ENCODE measurements at places on chromosomes 16 and 17.

DNA sequence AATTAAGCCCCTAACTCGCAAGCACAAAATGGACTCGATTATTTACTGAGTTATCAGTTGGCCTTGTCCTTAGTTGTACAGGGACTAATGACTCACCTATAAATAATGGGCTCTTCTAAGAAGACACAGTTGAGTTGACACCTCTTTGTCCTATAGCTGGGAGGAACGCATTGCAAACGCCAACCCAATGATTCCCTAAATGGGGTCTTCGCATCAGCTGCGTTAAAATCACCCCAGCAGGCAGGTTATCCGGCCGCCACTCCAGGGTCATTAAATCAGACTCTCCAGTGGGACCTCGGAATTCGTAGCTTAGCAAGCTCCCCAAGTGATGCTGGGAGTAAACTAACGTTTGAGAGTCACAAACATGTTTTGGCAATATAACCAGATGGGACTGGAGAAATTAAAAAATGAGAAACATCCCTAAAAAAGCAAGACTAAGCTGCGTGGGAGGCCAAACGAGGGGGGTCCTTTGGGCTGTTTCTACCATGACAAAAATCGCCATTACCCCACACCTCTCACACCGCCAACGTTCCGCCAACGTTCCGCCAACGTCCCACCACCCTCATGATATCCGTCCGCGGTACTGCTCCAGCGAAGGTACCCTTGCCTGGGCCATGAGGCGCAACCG, 932 bp upstream of the NFE2L1 start:
- DNase-seq, result no peak

DNA sequence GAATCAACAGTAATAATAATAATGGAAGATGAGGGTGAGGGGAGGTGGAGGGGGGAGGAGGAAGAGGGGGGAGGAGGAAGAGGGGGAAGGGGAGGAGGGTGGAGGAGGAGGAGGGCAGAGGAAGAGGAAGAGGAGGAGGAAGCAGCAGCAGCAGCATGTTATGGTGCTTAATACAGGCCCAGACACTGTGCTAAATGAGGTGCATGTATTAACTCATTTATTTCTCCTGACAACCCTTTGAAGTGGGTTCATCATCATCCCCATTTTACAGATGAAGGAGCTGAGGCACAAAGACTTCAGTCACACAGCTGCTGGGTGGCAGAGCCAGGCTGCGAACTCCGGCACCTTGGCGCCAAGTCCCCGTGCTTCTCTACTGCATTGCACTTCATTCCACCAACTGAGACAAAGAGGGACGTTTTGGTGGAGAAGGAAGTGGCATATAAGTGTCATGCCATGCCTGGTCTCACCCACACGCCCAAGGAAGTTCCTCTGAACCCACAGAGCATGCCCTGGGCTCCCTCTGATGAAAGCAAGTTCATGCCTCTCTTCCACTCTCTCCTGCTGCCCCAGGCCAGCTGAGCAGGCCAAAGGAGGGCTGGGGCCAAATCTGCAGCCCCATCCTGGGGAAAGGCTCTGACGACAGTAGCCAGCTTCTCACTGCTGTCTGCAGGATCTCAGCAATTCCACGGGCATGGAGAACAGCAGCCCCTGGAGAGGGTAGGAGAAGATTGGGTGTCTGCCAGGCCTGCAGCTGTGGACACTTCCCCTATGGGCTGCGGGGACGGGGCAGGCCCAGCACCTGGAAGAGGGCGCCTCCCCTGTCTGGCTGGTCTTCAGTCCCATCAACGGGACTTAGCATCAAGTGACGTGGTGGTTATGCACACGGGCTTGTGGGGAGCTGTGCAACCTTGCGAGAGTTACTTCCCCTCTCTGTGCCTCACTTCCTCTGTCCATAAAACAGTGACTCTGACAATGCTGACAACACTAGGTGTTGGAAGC, 21.8 kb downstream of the XYLT1 start:
- peak; percentile 71 for DNase-seq

DNA sequence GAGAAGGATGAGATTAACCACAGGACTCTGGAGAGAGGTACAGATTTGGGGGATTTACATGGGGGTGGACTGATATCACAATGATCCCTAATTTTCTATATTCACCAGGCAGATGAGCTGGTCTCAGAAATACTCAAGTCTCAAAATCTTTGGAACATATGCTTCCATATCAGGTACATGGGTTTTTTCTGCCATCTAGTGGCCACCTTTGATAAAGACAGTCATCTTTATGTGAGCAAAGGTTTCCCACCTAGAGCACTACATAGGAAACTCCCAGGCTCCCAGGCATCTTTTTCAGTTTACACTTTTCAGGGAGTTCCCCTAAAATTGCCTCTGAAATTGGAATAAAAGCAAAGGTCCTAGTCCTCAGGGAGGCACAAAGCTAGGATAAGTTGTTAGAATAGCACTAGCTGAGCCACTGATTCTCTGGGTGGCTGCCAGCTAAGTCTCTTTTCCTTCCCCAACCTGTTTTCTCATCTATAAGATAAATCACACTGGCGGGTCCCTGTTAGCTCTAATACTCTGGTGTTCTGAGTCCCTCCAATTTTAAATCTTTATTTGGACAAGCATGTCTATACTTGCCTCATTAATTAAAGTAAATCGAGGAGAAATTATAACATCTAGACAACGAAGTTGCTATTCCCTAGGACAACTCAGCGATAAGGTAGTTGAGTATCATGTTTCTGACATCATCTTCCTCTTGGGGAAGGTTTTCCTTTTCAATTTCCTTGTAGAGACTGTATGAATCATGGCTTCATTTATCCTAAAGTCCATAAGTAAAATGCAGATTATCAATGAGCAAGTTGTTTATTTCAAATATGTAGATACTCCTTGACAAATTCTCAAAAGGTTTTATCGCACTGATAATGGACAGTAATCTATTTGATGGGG, 19.0 kb upstream of the MON1B start:
- DNase-seq, result peak; percentile 27

GRCh38 chr17:75289832-75290337, 652 bp upstream of the SLC25A19 start:
- DNase-seq, result peak; percentile 86

DNA sequence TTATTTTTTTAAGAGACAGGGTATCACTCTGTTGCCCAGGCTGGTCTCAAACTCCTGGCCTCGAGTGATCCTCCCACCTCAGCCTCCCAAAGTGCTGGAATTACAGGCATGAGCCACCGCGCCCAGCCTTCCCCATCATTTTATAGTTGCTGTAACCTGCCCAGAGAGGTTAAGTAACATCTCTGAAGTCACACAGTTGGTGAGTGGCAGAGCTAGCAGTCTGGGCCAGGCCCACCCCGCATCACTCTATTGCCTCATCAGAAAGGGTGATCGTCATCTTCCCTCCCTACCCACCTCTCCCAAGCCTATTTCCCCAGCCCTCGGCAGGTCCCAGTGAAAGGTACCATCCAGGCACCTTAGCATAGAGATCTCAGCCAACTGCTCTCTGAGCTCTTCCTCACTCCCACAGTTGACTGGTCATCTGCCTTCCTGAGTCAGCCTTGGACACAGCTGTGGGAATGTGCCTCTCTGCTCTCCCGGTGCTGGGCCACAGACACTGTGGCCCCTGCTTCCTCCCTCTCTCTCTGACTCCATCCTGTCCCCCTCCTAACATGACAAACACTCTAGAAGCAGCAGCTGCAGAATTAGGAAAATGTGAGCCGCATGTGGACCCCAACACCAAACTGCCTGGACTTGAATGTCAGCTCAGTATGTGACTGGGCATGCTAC, 57.1 kb downstream of the SCNN1B start:
- no peak for DNase-seq

DNA sequence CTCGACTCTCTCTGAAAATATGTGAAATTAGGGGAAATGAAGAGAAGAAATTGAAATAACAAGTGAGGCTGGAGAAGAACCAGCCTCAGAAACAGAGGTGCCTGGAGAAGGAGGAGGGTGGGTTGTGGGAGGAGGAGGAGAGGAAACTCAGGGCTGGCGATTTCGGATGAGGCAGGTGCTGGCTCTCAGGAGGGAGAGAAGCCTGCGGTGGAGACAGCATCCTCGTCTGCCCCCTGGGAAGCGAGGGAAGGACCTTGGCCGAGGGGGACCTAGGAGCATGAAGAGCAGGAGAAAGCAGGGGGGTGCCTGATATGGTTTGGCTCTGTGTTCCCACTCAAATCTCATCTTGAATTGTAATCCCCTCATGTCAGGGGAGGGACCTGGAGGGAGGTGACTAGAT, 264.7 kb upstream of the TNRC6C start:
- no peak for DNase-seq

DNA sequence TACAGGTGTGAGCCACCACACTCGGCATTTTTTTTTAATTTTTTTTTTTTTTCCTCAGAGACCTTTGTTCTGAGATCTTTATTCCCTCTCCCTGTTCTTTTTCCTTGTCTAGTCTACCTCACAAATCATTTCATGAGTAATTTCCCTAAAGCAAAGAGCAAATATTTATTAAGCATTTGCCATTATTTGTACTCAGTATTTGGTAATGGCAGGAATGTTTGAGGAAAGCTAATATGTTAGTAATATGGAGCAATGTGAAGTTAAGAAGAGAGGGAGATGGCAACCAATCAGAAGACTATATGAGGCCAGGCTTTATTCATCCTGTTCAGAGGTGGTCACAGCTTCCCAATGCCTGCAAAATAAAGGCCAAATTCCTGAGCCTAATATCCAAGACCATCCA, 13.3 kb downstream of the CENPV start:
- no peak for DNase-seq

- DNase-seq, result no peak
These were observed 94.0 kb downstream of the CACNG1 start for GRCh38 chr17:67138392-67138791.

DNA sequence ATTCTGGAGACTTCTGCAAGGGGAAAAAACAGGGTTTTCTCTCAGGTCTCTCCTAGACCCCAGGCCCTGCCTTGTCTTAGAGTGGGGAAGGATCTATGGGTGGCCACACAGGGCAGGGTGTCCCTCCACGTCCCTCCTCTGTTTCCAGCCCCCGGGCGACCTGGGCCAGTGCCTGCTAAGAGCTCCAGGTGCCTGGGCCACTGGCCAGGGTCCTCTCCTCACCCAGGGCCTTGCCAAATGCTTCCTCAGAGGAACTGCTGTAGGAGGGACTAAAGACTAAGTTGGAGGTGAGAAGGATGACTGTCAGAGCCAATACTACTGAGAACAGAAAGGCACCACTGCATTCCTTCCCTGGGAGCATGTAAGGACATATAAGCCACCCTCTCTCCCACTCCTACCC, 11.4 kb downstream of the NOS2 start:
- DNase-seq, result no peak

GRCh38 chr16:683396-684070, 601 bp downstream of the JMJD8 start:
- DNase-seq, result peak; percentile 41

DNA sequence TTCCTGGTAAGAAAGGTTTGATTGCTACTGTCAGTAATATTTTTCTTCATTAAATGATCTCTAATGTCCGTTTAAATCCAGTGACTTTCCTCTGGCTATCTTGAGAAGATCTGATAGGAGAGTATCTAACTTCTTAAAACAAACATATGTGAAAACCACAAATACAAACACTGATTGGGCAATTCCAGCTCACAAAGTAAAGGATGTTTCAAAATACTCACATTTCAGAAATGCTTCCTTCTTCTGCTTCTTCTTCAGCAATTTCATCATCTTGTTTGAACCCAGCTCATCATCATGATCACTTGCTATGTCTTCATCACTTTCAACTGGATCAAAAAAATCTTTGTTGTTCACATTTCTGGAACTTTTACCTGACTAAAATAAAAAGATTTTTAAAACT, 64.3 kb upstream of the RBL2 start:
- no peak for DNase-seq

- no peak for DNase-seq
These were observed 5.2 kb upstream of the CDH8 start for GRCh38 chr16:62041401-62041800.

DNA sequence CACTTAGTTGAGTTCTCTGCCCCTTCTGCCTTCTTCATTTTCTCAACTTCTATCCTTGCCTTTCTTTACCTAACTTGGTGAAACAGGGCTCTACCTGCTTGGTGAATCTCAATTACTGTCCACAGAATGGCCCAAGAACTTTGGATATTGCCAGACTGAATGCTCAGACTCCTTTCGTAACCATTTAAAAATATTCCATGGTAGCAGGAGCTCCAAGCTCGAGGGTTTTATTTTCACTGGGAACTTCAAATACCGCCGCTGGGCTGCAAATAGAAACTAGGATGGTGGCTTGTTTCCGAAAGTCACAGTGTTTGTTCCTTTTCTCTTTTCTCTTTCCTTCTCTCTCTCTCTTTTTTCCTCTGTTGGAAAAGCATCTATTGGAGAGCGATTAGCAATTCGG, 13.2 kb downstream of the TMEM100 start:
- DNase-seq, result no peak

DNA sequence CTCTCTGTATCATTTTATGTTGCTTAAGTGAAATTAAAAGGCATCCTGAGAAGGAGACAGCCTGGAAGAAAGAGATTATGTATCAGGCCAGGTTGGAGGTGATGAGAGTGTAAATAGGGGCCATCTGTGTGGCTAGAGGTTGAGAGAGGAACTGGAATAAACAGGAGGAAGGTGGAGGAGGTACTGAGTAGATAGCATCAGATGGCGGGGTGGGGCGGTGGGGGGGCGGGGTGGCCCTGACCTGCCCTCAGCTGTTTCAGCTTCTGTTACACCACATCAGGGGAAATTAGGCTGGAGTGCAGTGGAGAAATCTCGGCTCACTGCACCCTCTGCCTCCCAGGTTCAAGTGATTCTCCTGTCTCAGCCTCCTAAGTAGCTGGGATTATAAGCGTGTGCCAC, 6.9 kb upstream of the KCNG4 start:
- DNase-seq, result no peak

DNA sequence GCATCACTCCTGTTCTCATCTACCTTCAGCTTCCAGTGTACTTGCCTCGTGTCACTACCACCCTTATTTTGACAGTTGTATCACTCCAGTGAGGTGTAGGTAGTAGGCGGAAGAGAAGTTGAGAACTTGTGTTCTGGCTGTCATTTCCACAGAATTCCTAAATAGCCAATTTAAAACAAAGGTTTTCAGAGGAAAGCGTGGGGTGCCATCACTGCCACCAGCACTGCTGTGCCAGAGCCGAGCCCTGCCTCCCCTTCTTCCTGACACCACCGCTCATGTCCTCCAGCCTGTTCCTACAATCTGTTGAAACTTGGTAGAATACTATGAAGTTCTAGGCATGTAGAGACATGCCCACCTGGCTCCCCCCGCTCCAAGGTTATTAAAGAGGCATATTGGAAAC, 215.8 kb downstream of the TANC2 start:
- no peak for DNase-seq

DNA sequence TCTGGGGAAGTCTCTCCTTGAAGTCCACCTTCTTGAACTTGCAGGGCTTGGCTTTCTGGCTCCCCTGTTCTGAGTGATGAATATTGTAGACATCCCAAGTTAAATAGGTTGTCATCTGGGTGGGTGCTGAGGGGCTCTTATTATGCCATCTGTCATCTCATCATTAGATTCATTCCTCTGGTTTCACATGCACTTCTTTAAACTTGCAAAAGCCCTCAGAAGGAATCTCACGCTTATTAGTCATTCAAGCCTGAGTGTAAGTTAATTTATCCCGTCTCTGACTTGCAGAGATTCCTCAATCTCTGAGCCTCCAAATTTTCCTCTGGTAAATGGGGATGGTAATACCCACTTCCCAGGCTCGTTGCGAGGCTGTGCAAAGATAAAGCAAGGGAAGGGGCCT, 5.7 kb downstream of the MGAT5B start:
- DNase-seq, result no peak

GRCh38 chr17:21039839-21040575, 2.8 kb downstream of the USP22 start:
- peak; percentile 57 for DNase-seq

GRCh38 chr16:89103156-89103555, 9.5 kb downstream of the ACSF3 start:
- DNase-seq, result no peak

Data from activated CD4-positive, alpha-beta T cell treated with anti-CD3 and anti-CD28 coated beads for 36 hours (primary cell).